Stimulated activated CD4-positive, alpha-beta T cell treated with anti-CD3 and anti-CD28 coated beads, TNF-alpha, amount 100 ng/mL, for 4 hours (primary cell): ENCODE measurements at places on chromosomes 11 and 22.
A peak's percentile ranks its signal among the peaks of the same experiment; 100 is the strongest.

DNA sequence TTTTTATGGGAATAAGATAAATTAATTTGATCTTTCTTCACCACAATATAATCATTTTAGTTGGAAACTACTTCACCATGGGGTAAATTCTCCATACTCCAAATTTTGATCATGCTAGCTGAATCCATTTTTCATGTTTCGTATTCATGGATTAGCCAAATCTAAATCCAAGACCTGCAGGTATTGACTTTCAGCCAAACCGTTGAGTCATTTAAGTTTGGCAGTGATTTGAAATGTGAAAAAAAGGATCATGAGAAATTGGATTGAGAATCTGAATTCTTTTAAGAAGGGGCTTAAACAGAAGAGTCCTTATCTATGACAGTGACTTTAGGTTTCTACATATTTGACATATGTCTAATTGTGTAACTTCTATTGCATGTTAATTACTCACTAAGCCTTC is 5.3 kb downstream of the GAS2 start:
- no peak for DNase-seq

GRCh38 chr11:65425105-65425970 is 2.7 kb downstream of the NEAT1 start:
- peak; percentile 68 for DNase-seq

- DNase-seq, result no peak
Observed at GRCh38 chr11:3685923-3686322, 14.7 kb upstream of the CHRNA10 start.

GRCh38 chr11:35491231-35491871 is 34.1 kb downstream of the PAMR1 start:
- no peak for DNase-seq

DNA sequence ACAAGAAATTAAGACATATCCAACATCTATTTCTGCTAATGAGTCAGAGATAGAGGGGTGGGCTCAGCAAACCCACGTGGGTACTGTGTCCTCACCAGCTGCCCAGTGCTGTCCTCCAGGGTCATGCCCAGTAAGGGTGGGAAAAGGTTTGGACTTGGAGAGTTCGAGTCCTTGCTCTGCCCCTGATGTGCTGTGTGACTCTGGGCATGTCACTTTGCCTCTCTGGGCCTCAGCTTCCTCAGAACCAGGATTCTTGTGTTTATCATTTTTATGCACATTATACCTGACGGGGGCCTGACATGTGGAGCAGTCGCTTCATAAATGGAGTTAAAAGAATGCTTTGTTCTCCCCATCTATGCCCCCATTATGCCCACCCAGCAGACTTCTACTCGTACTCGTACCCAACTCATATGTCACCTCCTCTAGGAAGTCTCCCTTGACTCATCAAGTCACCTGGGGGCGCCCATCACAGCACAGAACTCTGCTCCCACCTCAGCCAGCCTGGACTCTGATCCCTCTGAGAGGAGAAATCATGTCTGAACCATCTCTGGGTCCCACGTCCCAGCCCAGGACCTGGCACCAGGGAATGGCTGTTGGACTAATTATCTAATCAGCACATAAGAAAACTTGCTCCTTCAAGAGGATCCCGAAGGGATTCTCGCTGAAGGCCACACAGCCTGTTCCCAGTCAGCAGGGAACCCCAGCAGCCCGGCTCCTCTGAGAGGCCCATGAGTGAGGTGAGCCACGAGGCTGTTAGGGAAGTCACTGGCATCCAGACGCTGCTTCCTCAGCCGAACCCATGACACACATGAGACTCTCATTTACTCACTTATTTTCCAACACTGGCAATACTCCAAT is 38.7 kb upstream of the TSKU start:
- no peak for DNase-seq

DNA sequence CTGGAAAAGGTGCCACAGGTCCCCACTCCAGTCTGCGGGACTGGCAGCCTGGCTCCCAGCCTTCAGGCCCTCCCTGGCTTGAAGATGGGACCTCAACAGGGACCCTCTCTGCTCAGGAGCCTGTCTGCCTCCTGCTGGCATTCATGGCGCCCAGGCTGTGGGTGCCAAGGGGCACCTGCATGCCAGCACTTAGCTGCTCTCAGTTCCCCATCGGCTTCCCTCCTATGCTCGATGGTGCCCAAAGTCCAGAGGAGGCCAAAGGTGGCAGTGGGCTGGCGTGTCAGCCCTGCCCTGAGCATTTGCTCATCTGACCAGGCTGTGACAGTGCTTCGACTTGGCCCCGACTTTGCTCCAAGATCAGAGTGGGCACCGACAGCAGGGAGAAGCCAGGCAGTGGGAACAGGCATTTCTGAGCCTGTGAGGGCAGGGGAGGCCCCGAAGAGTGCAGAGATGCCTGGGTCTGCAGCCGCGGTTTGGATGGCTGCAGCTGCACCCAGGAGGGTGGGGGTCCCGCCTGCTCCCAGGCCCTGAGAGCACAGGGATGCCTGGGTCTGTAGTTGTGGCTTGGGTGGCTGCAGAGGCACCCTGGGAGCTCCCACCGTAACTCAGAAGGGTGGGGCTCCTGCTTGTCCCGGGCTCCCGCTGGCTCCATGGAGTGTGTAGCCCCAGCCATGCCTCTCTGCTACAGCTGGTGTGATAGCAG is 463.6 kb downstream of the TBC1D22A start:
- DNase-seq, result no peak

GRCh38 chr11:94545264-94546161 is 1.8 kb downstream of the FUT4 start:
- DNase-seq, result no peak

DNA sequence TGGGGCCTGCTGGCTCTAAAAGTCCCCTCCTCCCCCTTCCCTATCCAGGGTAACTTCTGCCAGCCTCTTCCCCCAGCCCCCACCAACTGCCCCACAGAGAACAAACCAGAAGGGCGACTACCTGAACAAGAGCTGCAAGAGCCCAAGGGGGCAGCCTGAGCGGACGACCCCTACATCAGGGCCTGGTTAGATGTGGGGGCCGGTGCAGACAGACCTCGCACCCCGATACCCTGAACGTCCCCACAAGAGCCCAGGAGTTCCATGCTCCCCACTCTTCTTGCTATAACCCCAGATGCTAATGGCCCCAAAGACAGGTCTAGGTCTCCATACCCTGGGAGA is 20.7 kb downstream of the SUN2 start:
- DNase-seq, result no peak

- no peak for DNase-seq
Observed at GRCh38 chr11:87966694-87967093, 208.5 kb downstream of the RAB38 start.

GRCh38 chr11:68004551-68005335 is 846 bp upstream of the UNC93B1 start:
- no peak for DNase-seq

DNA sequence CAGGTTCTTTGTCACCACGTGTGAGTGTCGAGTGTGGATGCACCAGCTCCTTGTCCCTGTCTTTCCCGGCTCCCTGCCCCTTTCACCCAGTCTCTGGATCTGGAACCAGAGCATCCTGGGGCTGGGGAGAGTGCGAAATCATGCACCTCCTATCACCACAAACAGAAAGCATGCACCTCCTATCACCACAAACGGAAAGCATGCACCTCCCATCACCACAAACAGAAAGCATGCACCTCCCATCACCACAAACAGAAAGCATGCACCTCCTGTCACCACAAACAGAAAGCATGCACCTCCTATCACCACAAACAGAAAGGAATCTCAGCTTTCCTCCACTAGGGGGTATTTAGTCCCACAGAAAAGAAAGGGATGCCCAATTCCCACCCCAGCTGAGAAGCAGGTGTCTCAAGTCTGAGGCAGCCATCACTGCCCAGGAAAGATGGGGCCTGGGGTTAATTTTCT is 5.9 kb upstream of the GLB1L3 start:
- no peak for DNase-seq

DNA sequence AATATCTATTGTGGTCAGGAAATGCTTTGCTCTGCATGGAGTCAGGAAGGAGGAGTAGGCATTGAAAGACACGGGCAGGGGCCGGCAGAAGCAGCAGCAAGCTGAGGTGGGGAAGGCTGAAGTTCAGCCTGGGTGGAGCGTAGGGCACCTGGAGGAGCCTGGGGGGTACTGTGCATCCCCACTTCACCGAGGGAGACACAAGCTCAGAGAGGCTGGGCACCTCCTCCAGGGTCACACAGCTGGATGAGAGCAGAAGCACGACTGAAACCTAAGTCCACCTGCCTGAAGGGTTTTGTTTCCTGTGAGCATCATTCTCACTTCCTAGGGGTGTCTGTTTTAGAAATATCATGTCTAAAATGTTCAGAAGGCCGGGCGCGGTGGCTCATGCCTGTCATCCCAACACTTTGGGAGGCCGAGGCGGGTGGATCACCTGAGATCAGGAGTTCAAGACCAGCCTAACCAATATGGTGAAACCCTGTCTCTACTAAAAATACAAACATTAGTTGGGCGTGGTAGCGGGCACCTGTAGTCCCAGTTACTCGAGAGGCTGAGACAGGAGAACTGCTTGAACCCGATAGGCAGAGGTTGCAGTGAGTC is 138.3 kb downstream of the MPPED1 start:
- no peak for DNase-seq

GRCh38 chr22:50673231-50674129 is 857 bp downstream of the SHANK3 start:
- DNase-seq, result no peak
